ENCODE measurements at places on chromosomes 5 and 9. TPM values are rescaled to one million over a fixed set of nuclear protein-coding genes. Genes with fewer than 3 reads are reported as not detected.

- DNase-seq, result no peak
These were observed 1.5 kb upstream of the SLC6A19 start for GRCh38 chr5:1199649-1200494.

DNA sequence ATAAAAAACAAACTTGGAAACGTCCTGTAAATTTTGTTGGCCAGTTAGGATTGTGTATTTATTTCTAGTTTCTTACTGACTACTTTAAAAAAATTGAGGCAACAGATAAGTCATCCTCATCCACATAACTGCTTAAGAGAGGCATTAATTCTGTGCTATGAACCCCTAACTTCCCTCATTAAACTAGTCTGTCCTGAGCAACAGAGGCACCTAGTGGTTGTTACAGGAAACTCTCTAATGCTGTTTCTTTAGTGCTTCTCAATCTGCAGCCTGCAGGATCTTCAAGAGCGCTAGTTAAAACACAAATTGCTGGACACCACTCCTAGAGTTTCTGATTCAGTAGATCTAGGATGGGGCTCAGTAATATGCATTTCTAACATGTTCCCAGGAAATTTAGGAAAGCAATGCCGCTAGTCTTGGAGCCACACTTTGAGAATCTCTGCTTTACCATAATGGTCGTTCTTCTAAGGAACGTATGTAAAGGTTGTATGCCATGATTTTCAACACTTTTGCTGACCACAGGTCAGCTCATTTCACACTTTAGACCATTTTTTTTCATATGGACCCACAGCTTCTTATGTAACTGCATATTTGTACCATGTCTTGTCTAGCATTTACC lies 410.1 kb upstream of the SMARCA2 start:
- DNase-seq, result no peak

DNA sequence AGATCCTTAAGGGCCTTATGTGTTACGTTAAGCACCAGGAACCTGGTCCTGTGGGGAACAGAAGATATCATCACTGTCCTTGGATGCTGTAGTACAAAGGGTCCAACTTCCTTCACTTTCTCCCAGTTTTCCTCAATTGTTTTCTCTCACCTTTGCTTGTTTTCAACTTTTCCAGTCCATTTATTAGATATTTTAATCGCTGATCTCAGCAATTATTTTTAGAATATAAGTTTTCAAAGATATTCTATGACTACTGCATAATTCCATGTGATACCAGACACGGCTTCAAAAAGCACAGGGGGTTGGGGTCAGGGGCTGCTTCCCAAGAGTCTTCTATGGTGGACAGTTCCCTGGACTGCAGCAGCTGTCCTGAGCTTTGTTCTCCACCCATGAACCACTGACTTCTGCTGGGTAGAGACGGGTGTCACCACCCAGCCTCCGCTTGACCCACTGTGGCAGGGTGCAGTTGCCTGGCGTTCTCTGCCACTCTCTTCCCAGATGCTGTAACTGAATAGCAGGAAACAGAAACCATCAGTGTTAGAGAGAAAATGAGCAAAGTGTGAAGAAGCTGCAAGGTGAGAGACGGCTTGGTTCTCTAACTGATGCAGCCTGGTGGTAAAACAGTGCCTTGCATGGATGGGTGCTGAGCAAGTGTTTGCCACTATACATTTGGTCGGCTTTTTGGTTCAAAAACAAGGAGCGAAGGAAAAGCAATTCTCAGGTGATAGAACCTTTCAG lies 383.0 kb downstream of the RAB3C start:
- no peak for DNase-seq

GRCh38 chr9:134225186-134225585 lies 60.8 kb upstream of the RNU6ATAC start:
- DNase-seq, result no peak

DNA sequence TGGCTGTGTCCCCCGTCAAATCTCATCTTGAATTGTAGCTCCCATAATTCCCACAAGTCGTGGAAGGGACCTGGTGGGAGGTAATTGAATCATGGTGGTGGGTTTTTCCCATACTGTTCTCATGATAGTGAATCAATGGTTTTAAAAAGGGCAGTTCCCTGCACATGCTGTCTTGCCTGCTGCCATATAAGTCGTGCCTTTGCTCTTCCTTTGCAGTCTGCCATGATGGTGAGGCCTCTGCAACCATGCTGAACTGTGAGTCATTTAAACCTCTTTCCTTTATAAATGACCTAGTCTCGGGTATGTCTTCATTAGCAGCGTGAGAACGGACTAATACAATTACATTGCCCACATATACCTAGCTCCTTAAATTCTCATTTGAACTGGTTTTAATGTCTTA lies 353.0 kb upstream of the KLF4 start:
- DNase-seq, result no peak

GRCh38 chr9:32171339-32171738 lies 213.1 kb upstream of the ACO1 start:
- DNase-seq, result no peak

The RLN1 gene
- total RNA-seq, result not detected

The SLC45A2 gene
- total RNA-seq, result 0.41 TPM

GRCh38 chr9:125431741-125432271 lies 170.2 kb downstream of the GAPVD1 start:
- DNase-seq, result no peak

- DNase-seq, result no peak
These were observed 39.3 kb upstream of the IPPK start for GRCh38 chr9:92709240-92709639.

DNA sequence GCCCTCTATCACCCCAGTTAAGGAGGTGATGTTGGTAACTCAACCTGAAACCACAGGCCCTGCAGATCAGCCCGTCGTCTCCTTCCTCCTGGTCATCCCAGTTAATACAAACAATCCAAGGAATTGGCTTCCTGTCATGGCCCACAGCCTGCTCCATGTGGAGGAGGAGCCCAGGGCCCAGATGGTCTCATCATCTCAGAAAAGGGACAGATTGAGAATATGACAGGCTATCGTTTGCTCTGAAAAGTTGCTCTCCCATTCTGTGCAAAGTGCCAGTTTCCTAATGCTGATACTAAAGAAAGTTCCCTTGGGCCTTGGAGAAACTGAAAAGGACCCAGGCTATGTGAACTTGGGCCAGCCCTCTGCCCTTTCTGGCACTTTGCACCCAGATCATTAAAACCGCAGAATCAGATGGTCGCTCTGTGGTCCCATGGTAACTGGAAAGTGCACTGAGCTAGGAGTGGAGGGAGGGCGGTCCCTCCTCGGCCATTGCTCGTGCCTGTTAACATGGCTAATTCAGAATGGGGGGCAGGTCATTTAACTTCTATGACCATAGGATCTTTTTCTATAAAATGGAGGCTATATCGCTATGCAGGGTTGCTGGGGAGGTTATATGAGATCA lies 675 bp upstream of the SPAAR start:
- DNase-seq, result no peak

- DNase-seq, result peak; percentile 74
These were observed 1.0 kb downstream of the TLE4 start for GRCh38 chr9:79572608-79573411.

- no peak for DNase-seq
These were observed 12.3 kb downstream of the GFI1B start for GRCh38 chr9:132990781-132991180.

- no peak for DNase-seq
These were observed 70.1 kb downstream of the RETREG1 start for GRCh38 chr5:16546732-16547131.
